ENCODE measurements at places on chromosomes 11 and 22. TPM values are rescaled to one million over a fixed set of nuclear protein-coding genes. Genes with fewer than 3 reads are reported as not detected.

CLMP gene
- total RNA-seq: 169 TPM

MPEG1 gene
- 17.4 TPM for total RNA-seq

APOL5 gene
- total RNA-seq: 0.29 TPM

MPPED2 gene
- total RNA-seq: 2.5 TPM

HBG2 gene
- not detected for total RNA-seq

SERPING1 gene
- total RNA-seq: 585 TPM

TTC36 gene
- total RNA-seq: 3.7 TPM

- peaks cover 37% of the 10 kb centered on the region for H3K4me1 ChIP-seq
- no peaks in the 10 kb centered on the region for H3K27me3 ChIP-seq
- DNase-seq: peak; percentile 89
- peak overlapping the region; percentile 85 for H3K4me3 ChIP-seq
- H3K36me3 ChIP-seq: no peaks in the 10 kb centered on the region
These were observed 1.4 kb downstream of the ZNF74 start for GRCh38 chr22:20395181-20395906.

- no peak overlapping the region for H3K4me3 ChIP-seq
- peaks cover 31% of the 10 kb centered on the region for H3K4me1 ChIP-seq
- DNase-seq: no peak
- H3K27ac ChIP-seq: no peak overlapping the region
- H3K36me3 ChIP-seq: no peaks in the 10 kb centered on the region
These were observed 28.3 kb downstream of the OSBPL5 start for GRCh38 chr11:3136546-3137455.

GRCh38 chr11:134554106-134554505 is 142.1 kb upstream of the B3GAT1 start:
- DNase-seq: no peak
- H3K27ac ChIP-seq: no peak overlapping the region
- H3K4me1 ChIP-seq: no peaks in the 10 kb centered on the region
- H3K27me3 ChIP-seq: no peaks in the 10 kb centered on the region

DNA sequence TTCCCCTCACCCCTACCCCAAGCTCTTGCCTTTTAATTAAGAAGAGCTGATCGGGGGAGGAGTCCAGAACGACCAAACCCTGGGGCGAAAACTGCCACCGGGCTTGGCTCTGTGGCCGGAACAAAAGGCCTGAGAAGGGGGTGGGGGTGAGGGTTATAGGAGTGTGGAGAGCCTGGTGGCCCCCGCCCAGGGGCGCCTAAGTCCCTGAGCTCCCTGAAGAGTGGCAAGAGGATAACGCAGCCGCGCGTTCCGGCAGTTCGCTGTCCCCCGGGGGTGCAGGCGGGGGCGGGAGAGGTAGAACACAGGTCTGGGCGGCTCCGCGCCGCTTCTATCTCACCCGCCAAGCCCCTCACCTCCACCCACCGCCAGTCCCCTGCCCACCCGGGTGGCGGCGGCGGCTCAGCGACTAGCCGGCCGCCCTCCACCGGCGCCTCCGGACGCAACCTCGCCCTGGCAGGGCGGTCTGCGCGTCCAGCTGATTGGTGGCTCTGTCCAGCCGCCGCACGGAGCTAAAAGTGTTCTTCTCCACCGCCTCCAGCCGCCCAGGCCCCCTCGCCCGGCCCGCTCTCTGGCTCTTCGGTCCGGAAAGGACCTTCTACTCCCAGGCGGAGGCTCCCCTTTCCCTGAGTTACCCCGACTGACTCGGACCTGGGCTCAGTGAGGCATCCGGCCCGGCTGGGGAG is 18.7 kb upstream of the BDNF start:
- no peak overlapping the region for H3K27ac ChIP-seq
- no peak for DNase-seq
- H3K4me1 ChIP-seq: peaks cover 36% of the 10 kb centered on the region
- no peaks in the 10 kb centered on the region for H3K36me3 ChIP-seq

GRCh38 chr11:15730995-15731385 is 616.3 kb downstream of the INSC start:
- H3K27me3 ChIP-seq: no peaks in the 10 kb centered on the region
- peaks cover 10% of the 10 kb centered on the region for H3K4me1 ChIP-seq
- no peak for DNase-seq
- H3K36me3 ChIP-seq: no peaks in the 10 kb centered on the region

GRCh38 chr11:12118949-12119348 is 8.6 kb downstream of the MICAL2 start:
- no peaks in the 10 kb centered on the region for H3K27me3 ChIP-seq
- peaks cover 89% of the 10 kb centered on the region for H3K4me1 ChIP-seq
- peak overlapping the region; percentile 98 for H3K27ac ChIP-seq
- DNase-seq: no peak

DNA sequence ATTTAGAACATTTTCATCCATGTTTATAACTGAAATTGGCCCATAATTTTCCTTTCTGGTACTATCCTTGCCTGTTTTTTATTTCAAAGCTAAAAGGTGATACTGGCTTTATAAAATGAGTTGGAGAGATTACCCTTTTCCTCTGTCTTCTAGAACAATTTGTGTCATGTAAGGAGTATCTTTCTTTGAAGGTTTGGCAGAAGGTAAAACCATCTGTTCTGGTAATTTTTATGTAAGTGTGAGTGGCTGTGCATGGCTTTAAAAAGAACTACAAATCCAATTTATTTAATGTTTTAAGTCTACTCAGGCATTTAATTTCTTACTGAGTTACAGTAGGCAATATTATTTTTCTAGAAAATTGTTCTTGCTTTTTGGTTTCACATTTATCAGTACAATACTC is 7.7 kb upstream of the MRGPRD start:
- no peak overlapping the region for H3K27ac ChIP-seq
- no peaks in the 10 kb centered on the region for H3K27me3 ChIP-seq
- no peak for DNase-seq

DNA sequence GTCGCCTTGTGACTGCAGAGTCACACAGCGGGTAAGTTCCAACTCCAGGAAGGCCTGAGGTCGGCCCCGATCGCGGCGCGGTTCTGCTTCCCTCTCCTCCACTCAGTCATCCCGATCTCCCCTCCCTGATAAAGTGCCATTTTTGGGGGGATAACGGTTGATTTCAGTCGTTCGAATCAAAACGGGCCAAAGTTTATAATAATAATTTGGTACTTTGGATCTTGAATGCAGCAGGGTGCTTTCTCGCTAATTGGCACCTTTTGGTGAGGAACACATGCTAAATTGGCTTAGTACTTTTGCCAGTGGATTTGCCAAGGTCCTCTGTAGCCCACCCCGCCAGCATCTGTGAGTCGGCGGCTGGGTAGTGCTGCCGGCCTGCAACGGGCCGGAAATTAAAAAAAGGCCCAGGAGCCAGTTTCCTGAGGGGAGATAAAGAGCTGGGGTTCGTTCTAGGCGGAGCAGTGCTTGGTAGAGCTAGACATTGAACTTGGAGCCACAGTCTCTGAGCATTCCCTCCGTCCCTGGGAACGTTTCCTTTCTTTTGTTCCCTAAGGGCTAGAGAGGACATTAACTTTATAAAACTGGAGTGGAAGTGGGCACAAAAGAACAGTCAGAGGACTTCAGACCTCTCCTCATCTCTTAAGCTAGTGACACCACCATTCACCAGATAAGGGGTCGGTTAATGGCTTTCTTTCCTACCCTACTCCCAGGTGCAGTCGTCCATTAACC is 997 bp downstream of the UBE2L3 start:
- H3K4me1 ChIP-seq: peaks cover 53% of the 10 kb centered on the region
- no peak for DNase-seq
- peaks cover 3% of the 10 kb centered on the region for H3K36me3 ChIP-seq
- peak overlapping the region; percentile 90 for H3K27ac ChIP-seq
- peak overlapping the region; percentile 94 for H3K4me3 ChIP-seq
- H3K27me3 ChIP-seq: no peaks in the 10 kb centered on the region

DNA sequence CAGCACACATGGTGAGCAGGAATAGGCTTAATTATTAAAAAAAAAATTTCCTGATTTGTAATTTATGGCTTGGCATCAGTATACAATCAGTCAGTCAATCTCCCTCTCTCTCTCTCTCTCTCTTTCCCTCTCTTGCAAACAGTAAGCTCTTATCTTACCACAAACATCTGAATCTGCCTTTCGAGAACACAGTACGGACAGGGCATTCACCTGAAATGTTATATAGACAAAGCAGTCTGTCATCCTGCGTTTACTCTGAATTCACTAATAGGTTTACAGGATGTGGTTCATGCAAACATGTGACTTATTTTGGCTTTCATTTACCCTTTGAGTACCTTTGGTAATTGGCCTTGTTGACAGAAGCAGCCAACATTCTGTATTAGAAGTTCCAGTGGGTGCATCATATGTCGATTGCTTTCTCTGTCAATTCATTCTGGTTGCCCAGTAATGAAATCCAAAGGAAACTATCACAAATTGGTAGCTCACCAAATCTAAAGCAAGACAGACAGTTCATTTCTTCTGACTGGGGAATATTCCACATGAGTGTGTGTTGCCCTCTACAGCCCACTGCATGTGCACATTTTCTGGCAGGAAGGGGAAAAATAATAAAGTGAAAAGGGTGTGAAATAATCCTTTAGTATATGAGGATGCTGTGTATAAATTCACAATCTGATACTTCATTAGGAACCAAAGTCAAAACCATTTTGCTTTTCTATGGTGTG is 1058.2 kb downstream of the LRRC4C start:
- no peak overlapping the region for H3K27ac ChIP-seq
- no peaks in the 10 kb centered on the region for H3K4me1 ChIP-seq
- no peak for DNase-seq
- no peaks in the 10 kb centered on the region for H3K27me3 ChIP-seq

GRCh38 chr11:665704-666281 is 28.7 kb downstream of the DRD4 start:
- peak overlapping the region; percentile 52 for H3K27ac ChIP-seq
- DNase-seq: no peak
- peaks cover 39% of the 10 kb centered on the region for H3K36me3 ChIP-seq

- no peaks in the 10 kb centered on the region for H3K36me3 ChIP-seq
- DNase-seq: no peak
- H3K27me3 ChIP-seq: no peaks in the 10 kb centered on the region
- peaks cover 42% of the 10 kb centered on the region for H3K4me1 ChIP-seq
These were observed 106.3 kb downstream of the MPPED2 start for GRCh38 chr11:30479899-30480298.

- H3K4me1 ChIP-seq: peaks cover 100% of the 10 kb centered on the region
- DNase-seq: peak; percentile 24
- H3K27me3 ChIP-seq: no peaks in the 10 kb centered on the region
- H3K4me3 ChIP-seq: no peak overlapping the region
These were observed 18.3 kb downstream of the AMOTL1 start for GRCh38 chr11:94786264-94787126.

- DNase-seq: no peak
- no peak overlapping the region for H3K4me3 ChIP-seq
These were observed 18.5 kb upstream of the LRRC10B start for GRCh38 chr11:61489833-61490721.

- H3K27ac ChIP-seq: no peak overlapping the region
- DNase-seq: no peak
- peaks cover 33% of the 10 kb centered on the region for H3K4me1 ChIP-seq
- no peaks in the 10 kb centered on the region for H3K36me3 ChIP-seq
These were observed 15.3 kb downstream of the MAP6 start for GRCh38 chr11:75653532-75653931.

GRCh38 chr11:105315287-105315686 is 175.7 kb upstream of the CARD18 start:
- no peak overlapping the region for H3K4me3 ChIP-seq
- no peaks in the 10 kb centered on the region for H3K36me3 ChIP-seq
- no peaks in the 10 kb centered on the region for H3K4me1 ChIP-seq
- no peak overlapping the region for H3K27ac ChIP-seq

DNA sequence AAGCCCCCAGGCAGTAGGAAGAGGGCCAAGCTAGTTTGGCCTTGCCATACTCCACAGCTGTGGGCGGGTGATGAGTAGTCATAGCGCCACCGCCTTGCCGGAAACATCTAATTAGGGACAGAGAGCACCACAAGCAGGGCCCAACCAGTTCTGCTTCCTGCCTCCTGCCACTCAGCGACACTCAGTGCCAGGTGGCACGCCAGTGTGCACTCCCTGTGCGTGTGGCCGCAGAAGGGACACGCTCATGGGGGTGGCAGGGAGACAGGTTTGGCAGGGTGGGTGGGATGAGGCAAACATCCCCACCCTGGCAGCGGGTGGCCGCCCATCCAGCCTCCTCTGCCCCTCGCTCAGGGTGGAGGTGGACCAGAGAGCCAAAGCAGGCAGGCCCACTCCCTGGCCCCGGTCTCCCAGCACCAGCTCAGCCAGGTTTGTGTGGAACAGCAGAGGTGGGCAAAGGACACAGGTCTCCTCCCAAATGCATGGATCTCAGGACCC is 4.9 kb downstream of the OVOL1 start:
- peaks cover 16% of the 10 kb centered on the region for H3K4me1 ChIP-seq
- H3K4me3 ChIP-seq: no peak overlapping the region
- H3K27me3 ChIP-seq: peaks cover 14% of the 10 kb centered on the region
- H3K36me3 ChIP-seq: no peaks in the 10 kb centered on the region
- no peak for DNase-seq

DNA sequence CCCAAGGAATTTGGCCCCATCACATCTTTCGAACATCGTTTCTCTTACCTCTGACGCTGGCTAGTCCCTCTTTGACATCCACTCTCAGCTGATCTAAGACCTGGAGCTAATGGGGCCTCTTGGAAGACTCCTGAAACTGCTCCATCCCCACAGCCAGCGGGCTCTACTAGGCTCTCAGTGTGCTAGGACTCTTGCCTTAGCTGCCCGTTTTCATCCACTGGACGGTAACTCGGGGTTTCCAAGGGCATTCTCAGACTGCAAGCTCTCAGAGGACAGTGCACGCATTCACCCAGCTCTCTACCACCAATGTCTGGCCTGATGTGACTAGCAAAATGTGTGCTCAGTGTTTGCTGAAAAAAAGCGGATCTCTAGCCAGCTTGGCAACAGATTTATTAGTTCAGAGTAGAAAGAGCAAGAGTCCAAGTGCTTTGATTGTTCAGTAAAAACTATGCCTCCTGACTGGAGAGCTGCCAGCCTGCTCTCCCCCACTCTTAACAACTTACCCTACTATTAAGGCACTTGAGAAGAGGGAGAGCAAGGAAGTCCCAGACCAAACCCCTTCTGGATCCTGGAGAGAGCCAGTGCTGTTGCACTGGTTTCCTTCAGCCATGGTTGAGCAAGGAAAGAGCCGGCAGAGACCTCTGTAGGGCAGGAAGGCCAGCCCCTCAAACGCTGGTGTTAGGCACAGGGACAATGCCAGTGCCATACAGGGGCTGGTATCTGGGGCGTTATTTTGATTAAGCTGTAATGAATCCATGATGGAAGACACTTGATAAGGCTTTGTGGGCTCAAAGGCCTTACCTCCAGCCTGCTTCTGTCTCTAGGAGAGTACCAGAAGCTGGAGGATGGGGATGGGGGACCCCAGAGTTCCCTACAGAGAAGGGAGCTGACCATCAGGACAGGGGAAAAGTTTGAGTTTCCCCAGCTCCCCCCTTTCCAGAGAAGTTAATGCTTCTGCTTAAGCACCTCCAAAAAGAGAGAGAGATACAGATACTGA is 9.2 kb downstream of the RELA start:
- no peaks in the 10 kb centered on the region for H3K27me3 ChIP-seq
- H3K4me1 ChIP-seq: peaks cover 58% of the 10 kb centered on the region
- H3K27ac ChIP-seq: peak overlapping the region; percentile 93
- peaks cover 70% of the 10 kb centered on the region for H3K36me3 ChIP-seq

Data from esophagus muscularis mucosa (tissue), 4 donors.